ENCODE measurements at places on chromosomes 11 and 22.

DNA sequence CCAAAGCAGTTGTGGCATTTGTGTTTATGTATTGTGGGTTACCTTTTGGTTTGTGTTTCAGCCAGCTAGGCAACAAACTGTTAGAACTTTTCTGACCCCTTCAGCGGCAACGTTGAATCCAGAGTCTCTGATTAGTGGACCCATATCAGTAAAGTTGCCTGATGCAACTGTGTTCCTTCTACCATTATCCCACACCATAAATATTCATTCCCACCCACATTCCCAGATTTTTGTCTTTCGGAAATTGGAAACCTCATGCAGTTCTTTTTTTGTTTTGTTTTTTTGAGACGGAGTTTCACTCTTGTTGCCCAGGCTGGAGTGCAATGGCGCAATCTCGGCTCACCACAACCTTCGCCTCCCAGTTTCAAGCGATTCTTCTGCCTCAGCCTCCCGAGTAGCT is 30.7 kb upstream of the RBX1 start:
- no peak for DNase-seq

- peak; percentile 66 for DNase-seq
These were observed 243.9 kb upstream of the SYN3 start for GRCh38 chr22:33302049-33302545.

DNA sequence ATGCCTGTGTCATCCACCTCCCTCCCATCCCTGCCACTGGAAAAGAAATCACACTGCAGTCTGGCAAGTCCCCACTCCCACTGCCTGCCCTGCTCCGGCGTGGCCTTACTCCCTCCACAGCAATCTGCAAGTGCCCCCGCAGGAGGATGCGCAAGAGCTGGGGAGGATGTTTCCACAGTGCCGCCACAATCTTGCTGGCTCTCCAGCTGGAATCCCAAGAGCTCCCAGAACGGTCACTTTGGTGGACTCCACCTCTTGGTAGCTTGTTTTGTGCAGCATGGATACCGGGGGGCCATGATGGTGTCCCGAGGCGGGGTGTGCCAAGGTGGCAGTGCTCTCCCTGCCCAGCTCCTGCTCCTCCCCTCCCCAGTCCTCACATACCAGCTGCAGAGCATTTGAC is 76.3 kb downstream of the MICAL3 start:
- DNase-seq: no peak

DNA sequence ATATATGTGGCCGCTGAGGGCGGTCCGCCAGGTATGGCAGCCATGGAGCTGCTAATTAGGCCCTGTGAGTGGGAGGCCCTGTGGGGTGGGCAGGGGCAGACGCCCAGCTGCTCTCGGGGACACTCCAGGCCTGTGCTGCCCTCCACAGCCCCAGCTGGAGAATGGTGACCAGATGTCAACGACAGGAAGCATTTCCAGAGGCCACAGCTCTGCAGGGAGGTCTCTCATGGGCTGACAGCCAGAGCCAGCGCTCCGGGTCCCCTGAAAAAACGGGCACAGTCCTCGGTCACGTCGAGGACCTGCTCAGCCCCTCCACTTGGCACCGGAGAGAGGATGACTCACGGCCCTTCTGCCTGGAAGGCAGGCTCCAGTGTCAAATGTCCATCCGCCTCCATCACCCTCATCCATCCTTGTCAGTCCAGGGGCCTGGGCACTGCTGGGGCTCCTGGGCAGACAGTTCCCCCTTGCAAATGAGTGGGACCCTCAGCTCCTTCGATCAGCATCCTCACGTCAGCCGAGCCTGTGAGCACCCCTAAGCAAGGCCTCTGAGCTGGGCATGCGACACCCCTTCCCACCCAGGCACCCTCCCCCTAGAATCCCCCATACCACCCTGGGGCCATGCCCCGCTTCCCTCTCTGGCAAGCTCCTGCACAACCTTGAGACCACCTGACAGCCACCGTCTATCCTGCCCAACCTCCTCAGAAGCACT is 1.9 kb downstream of the BID start:
- DNase-seq: no peak

GRCh38 chr22:24391836-24392217 is 35.6 kb upstream of the ADORA2A start:
- DNase-seq: no peak

DNA sequence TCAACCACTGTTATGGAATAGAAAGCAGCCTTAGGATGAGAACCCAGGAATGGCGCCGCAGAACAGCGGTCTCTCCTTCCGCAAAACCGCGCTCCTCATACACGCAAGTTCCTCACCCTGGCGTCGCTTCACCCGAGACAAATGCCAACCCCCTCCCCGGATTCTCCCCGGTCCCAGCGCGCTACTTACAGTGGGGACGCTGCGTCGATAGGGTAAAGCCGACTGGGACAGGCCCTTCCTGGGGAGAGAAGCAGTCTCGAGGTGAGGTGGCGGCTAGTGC is 287 bp downstream of the RPS13 start:
- DNase-seq: no peak

GRCh38 chr22:23704062-23704461 is 13.2 kb downstream of the RGL4 start:
- DNase-seq: no peak

DNA sequence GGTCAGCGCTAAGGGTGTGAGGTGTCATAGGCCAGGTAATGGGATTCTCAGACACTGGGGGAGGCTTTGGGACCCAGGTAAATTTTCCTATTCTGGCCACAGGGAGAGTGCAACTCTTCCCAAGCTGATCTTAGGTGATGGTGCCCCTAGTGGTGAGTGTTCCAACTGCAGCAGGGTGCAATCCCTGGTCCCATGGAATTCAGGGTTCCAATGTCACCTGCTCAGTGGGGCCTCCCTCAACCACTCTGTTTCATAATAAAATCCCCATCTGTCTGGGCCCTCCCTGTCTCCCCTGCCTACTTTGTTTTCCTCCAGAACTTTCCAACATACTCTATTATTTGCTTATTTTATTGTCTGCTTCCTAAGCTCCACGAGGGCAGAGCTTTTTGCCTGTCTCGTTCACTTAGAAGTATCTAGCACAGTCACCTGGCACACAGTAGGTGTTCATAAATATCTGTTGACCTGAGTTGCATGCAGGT is 2.9 kb upstream of the SGSM1 start:
- peak; percentile 37 for DNase-seq

DNA sequence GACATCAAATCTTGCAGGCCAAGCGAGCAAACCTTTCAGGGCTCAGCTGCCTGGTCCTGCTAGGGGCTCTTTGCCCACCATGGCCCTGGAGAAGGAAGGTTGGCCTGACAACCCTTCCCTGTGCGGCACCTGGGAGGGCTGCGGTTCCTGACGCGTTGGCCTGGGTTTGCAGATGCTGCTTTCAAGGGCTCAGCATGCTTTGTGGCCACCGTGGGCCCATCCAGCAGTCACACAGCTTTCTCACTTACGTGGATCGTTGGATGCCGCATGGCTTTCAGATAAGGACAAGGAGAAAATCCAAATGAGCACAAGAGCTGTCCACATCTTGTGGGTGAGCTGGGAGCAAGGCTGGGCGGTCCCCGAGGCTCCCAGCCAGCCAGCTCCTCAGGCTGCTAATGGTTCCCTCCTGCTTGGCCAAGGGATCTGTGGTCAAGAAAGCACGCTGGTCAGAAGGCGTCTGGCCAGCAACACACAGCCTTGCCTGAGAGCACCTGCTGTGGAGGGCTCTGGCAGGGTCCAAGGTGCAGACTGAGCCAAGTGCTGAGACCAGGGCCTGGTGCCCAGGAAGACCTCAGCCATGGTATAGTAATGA is 8.2 kb downstream of the C11orf24 start:
- DNase-seq: no peak

GRCh38 chr11:66275396-66275795 is 2.6 kb upstream of the CNIH2 start:
- DNase-seq: no peak

DNA sequence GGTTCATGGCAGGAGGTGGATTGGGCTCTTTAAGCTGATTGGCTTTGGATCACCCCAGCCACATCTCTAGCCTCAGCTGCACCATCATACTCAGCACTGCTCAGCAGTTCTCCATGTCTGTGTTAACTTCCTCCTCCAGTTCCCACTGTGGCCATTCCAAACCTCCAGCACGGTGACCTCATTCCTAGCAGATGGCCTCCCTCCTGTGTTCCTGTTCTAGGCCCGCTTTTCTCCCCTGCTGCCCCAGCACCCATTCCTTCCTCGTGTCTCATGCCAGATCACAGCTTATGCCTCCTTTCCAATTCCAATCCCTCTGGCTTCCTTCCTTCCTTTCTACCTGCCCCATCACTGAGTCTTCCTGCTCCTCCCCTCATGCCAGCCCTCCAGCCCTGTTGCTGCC is 96.1 kb downstream of the MICAL2 start:
- DNase-seq: no peak

- no peak for DNase-seq
These were observed 583 bp upstream of the PKP3 start for GRCh38 chr11:393219-394033.

DNA sequence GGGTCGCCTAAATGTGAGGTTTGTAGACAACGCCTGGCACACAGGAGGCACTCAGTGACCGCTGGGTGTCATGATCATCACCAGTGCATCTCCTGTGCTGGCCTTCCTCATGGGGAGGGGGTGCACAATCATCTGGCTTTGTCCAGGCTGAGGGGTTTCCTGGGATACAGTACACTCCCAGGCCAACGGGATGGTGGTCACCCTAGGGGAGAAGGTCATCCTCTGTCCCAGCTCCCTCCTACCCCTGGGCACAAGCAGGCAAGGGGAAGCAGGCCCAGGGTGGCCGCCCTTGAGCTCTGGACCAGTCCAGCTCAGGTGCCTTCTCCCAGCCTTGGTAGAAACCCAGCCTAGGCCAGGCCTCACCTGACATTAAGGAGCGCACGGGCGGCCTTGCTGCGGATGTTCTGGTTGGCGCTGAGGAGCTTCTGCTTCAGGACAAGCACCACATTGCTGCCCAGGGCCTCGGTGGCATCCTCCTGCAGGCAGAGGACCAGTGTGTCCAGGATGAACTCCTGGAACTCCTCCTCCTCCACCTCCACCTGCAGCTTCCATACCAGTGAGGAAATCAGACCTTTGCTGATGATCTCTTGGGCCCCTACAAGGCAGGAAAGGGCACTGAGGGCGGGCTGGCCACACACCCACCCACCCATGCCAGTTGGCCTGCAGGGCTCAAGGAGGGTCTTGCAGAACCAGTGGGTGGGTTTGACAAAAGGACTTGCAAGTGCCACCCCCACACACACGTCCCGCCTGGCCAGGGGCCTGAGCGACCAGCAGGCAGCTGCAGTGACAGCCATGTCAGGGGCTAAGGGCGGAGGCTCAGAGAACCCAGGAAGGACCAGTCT is 6.6 kb upstream of the GNAZ start:
- DNase-seq: no peak

DNA sequence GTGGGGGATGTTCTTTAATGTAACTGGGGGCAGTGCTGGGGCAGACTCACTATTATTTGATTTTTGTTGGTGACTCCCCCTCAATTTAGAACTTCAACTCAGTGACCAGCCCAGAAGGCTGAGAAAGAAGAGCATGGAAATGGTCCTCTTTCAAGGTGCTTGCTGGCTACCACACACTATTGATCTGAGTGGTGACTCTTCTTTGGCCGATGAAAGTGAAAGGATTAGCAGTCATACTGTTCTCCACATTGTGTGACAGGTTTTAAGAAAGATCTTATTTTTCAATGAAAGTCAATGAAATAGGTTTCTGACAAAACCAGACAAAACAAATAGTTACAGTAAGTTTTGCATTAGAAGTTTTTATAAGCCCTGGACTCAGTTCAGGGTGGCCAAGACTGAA is 29.9 kb downstream of the NLRP14 start:
- no peak for DNase-seq

All from stimulated activated CD4-positive, alpha-beta T cell treated with anti-CD3 and anti-CD28 coated beads, Interleukin-1b, Interleukin-23, amount 100 ng/mL, for 48 hours (primary cell).